ENCODE measurements at places on chromosomes 4 and X.

DNA sequence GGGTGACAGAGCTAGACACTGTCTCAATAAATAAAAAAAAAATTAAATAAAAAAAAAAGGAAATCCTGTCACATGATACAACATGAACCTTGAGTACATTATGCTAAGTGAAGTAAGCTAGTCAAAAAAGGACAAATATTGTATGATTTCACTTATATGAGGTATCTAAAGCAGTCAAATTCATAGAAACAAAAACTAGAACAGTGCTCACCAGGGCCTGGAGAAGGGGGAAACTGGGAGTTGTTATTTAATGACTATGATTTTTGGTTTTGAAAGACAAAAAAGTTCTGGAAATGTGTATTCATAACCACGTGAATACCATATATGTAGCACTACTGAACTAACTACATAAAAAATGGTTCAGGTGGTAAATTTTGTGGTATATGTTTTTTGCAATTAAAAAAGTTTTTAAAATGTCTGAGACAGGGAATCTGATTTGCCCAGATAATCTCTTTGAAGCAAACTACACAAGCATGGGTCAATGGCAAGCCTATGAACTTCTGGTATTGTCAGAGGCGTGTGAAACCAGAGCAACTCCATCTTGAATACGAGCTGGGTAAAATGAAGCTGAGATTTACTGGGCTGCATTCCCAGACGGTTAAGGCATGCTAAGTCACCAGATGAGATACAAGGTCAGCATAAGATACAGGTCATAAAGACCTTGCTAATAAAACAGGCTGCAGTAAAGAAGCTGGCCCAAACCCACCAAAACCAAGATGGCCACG lies 42.3 kb downstream of the ANAPC10 start:
- no peaks in the 10 kb centered on the region for H3K4me1 ChIP-seq
- no peaks in the 10 kb centered on the region for H3K27me3 ChIP-seq
- no peak overlapping the region for H3K27ac ChIP-seq

- no peak overlapping the region for H3K4me3 ChIP-seq
- H3K27ac ChIP-seq: no peak overlapping the region
- H3K36me3 ChIP-seq: no peaks in the 10 kb centered on the region
- H3K27me3 ChIP-seq: no peaks in the 10 kb centered on the region
Measured at GRCh38 chrX:104318330-104319009, 63.7 kb upstream of the ESX1 start.

DNA sequence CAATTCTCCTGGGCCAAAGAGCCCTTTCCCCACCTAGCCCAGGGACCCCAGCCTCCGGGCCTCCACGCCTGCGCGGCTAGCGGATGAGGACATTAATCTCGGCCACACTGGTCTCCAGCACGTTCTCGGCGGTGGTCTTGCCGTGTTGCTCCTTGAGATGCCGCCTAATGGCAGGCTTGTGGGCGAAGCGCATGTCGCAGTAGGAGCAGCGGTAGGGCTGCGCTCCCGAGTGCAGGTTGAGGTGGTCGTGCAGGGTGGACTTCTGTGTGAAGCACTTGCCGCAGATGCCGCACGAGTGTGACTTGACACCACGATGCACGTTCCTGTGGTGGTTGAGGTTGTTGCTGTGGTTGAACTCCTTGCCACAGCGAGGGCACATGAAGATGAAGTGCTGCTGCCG lies 72.1 kb downstream of the UBE2K start:
- H3K4me1 ChIP-seq: no peaks in the 10 kb centered on the region
- no peak for DNase-seq
- no peak overlapping the region for H3K4me3 ChIP-seq
- no peaks in the 10 kb centered on the region for H3K27me3 ChIP-seq

GRCh38 chrX:123357941-123358340 lies 173.9 kb downstream of the GRIA3 start:
- no peak overlapping the region for H3K27ac ChIP-seq
- H3K36me3 ChIP-seq: no peaks in the 10 kb centered on the region
- H3K4me1 ChIP-seq: no peaks in the 10 kb centered on the region
- H3K27me3 ChIP-seq: no peaks in the 10 kb centered on the region
- DNase-seq: no peak

DNA sequence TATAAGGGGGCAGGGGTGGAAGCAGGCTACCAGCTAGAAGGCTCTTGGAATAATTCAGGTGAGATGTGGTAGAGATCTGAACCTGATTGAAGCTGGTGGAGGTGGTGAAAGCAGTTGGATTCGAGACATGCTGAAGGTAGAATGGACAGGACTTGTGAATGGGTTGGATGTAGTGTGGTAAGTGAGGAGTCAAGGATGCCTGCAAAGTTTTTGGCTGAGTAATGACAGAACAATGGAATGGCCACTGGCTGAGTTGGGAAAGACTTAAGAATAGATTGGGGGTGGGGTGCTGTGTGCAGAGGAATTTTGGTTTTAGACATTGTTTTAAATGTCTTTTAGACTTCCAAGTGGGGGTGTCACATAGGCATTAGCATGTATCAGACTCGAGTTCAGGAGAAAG lies 33.5 kb downstream of the HPF1 start:
- H3K4me3 ChIP-seq: no peak overlapping the region
- no peaks in the 10 kb centered on the region for H3K4me1 ChIP-seq
- no peaks in the 10 kb centered on the region for H3K36me3 ChIP-seq
- no peaks in the 10 kb centered on the region for H3K27me3 ChIP-seq
- H3K27ac ChIP-seq: no peak overlapping the region
- no peak for DNase-seq

GRCh38 chr4:88747351-88747750 lies 49.7 kb upstream of the NAP1L5 start:
- peaks cover 27% of the 10 kb centered on the region for H3K36me3 ChIP-seq
- DNase-seq: no peak
- no peaks in the 10 kb centered on the region for H3K27me3 ChIP-seq
- no peak overlapping the region for H3K4me3 ChIP-seq
- no peak overlapping the region for H3K27ac ChIP-seq

GRCh38 chrX:130444641-130445336 lies 43.0 kb downstream of the RBMX2 start:
- H3K4me3 ChIP-seq: no peak overlapping the region
- H3K4me1 ChIP-seq: no peaks in the 10 kb centered on the region
- no peak overlapping the region for H3K27ac ChIP-seq
- no peaks in the 10 kb centered on the region for H3K36me3 ChIP-seq
- no peak for DNase-seq
- H3K27me3 ChIP-seq: no peaks in the 10 kb centered on the region

GRCh38 chrX:135383249-135383648 lies 38.5 kb upstream of the SMIM10L2A start:
- H3K4me1 ChIP-seq: peaks cover 40% of the 10 kb centered on the region
- DNase-seq: no peak
- H3K27ac ChIP-seq: no peak overlapping the region
- no peaks in the 10 kb centered on the region for H3K36me3 ChIP-seq
- H3K4me3 ChIP-seq: peak overlapping the region; percentile 42

- no peaks in the 10 kb centered on the region for H3K4me1 ChIP-seq
- no peak for DNase-seq
- H3K36me3 ChIP-seq: no peaks in the 10 kb centered on the region
- no peak overlapping the region for H3K27ac ChIP-seq
- H3K27me3 ChIP-seq: no peaks in the 10 kb centered on the region
Measured at GRCh38 chrX:70446380-70447350, 2.0 kb downstream of the DLG3 start.

- no peak within 1 kb of the TSS for H3K27ac ChIP-seq
- H3K27me3 ChIP-seq: no peaks in the 10 kb centered on the region
- H3K4me3 ChIP-seq: no peak within 1 kb of the TSS
- H3K4me1 ChIP-seq: no peaks in the 10 kb centered on the region
Measured at GRCh38 chrX:12866451-12867377, at the start of gene TLR7. TLR7 (plus strand) TSS chrX:12867072; CDS start chrX:12867579, 507 bp downstream.

All from CD8-positive, alpha-beta memory T cell (primary cell).